Airway epithelial cell (primary cell): ENCODE measurements at places on chromosomes 11 and 22. TPM values are rescaled to one million over a fixed set of nuclear protein-coding genes. Genes with fewer than 3 reads are reported as not detected.

Gene SYCE3
- total RNA-seq = 1.1 TPM in 1 of 2 replicates, not detected in the other

Gene KRTAP5-2
- not detected in 2 replicates for total RNA-seq

Gene SPINDOC
- total RNA-seq = 16.1 and 18.9 TPM in 2 replicates

Gene GDPD4
- not detected in 2 replicates for total RNA-seq

Gene UPK3A
- not detected in 2 replicates for total RNA-seq

Gene NEU3
- total RNA-seq = 5.2 and 6.2 TPM in 2 replicates

Gene KCNQ1OT1
- 0.37 and 0.42 TPM in 2 replicates for total RNA-seq

Gene CLMP
- 16.9 and 25.7 TPM in 2 replicates for total RNA-seq

Gene TSGA10IP
- total RNA-seq = not detected in 2 replicates

Gene NPAS4
- not detected in 2 replicates for total RNA-seq

Gene GSTT2B
- total RNA-seq = 0.99 and 2.1 TPM in 2 replicates
